ENCODE measurements at places on chromosomes 3 and 15.

- DNase-seq = no peak
Measured at GRCh38 chr15:65580287-65580686, 30.6 kb downstream of the INTS14 start.

- no peak for DNase-seq
Measured at GRCh38 chr3:98772022-98772421, 8.9 kb downstream of the ST3GAL6 start.

DNA sequence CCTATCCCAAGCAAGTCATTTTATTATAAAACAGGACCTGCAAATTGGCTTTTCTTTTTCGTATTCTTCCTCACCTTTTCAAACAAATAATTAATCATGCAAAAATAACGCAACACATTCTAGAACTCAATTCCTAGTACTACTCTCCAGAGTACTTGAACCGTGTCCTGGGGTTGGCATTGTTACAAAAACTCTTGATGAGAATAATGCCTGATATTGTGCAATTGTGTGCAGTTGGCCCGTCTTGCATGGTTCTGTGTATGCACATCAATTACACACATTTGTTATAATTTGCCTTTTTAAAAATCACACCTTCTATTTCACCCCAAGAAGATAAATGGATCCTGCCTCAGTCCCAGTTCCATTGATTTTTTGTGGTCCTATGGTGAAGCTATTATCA, 205.4 kb downstream of the EPHB1 start:
- DNase-seq = no peak

DNA sequence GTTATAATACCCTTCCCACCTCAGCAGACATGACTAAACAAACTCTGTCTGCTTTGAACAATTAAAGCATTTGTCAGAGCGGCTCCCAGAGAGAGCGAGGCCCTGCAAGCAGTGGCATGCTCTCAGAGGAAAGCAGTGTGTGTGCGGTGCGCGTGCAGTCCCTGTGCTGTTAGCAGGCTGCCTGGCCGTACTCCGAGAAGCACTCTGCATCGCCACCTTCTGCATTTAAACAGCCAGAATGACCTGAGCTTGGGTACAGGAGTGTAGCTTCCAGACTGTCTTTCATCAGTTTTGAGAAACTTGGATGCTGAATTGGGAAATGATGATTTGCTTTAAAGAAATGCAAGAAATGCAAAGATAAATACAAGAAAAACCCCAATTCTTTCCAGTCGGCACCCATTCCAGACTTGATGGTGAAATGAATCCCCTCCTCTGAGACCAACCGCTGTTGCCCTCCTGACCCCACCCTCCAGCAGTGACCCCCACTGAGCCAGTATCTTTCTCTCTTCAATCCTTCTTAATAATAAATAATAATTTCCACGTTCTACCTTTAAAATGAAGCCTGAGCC, 113.5 kb downstream of the VGLL4 start:
- DNase-seq = no peak

DNA sequence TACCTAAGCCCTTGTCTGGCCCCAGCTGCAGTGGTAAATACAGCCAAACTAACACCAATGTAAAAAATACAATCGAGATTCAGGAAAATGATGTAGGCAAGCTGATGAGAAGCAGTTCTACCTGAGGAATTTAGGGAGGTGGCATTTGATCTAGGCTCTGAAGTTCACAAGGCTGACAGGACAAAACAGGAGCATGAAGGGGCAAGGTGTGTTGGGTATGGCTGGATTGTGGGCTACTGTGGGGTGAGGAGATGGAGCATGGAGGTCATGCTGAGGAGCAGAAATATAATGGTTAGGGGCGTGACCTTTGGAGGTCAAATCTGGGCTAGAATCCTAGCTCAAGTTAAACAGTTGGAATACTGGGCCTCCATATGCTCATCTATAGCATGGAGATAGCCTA, 6.5 kb downstream of the NDUFB4 start:
- DNase-seq = no peak

GRCh38 chr3:34300621-34301020, 502.2 kb downstream of the PDCD6IP start:
- no peak for DNase-seq

GRCh38 chr3:158742871-158743663, 10.8 kb upstream of the RARRES1 start:
- no peak for DNase-seq

DNA sequence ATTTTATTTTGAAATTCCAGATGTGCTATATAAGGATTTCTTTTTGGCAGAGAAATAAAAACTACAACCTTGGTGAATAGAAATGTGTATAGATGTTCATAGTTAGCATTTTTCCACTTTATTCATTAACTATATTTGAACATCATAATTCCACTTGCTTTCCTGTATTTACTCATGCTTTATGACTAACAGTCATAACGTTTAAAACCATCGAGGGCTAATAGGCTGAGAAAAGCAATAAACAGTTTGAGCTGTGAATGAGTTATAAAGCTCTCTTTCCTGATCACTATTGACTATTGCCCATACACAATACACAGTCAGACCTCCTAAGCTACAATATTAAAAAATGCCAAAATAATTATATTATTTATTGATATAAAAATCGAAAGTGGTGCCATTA, 502.1 kb upstream of the RASGRP1 start:
- no peak for DNase-seq

GRCh38 chr3:64011685-64012084, 11.6 kb downstream of the PSMD6 start:
- no peak for DNase-seq

DNA sequence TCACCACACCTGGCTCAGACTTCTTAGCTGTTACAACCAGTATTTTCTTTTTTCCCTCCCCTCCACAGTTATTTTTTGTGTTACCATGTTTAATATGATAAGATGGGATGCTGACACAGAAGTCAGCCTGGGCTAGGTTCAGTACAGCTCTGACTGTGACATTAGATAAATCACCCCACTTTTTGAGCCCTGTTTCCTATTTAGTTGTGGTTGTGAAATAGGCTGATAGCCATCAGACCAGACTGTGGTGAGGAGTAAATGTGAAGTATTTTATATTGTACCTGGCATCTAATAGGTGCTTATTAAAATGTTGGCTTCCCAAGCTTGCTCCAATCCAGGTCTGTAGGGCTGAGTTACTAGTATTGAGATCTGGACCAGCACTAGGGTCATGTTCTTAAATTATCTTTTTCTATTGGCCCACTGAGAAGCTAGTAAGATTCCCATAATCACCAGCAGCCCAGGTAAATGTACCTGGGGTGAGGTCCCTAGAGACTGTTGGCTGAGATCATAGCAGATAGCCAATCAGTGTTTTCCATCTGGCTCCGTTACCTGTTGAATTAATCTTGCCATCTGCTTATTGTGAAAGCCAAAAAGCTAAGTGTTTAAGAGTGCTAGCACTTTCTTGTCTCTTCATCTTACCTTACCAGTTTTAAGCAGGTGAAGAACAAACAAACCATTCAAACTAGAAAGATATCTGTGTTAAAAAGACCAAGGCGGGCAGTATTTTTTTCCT, 61.0 kb downstream of the CCK start:
- DNase-seq = no peak

DNA sequence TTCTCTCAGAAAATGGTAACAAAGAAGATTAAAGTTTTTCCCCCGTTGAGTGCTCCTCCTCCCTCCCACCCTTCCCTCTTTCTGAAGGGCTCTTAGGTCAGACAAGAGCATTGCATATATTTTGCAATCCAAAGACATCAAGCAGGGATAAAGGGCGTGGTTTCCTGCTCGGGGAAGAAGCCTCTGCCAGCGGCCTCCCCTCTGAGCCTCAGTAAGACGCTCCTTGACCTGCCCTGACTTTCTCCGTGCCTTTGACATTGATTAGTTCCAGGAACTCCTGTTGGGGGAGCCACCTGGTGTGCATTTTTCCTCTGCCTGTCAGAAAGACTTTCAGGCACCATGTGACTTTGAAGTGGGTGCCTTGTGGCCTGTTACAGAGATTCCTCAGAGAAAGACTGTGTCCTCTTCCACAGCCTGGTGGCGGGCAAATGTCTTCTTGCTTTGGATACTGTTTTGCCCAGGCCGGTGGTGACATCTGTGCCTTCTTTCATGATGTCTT, 87.2 kb upstream of the TBL1XR1 start:
- DNase-seq = peak; percentile 34

DNA sequence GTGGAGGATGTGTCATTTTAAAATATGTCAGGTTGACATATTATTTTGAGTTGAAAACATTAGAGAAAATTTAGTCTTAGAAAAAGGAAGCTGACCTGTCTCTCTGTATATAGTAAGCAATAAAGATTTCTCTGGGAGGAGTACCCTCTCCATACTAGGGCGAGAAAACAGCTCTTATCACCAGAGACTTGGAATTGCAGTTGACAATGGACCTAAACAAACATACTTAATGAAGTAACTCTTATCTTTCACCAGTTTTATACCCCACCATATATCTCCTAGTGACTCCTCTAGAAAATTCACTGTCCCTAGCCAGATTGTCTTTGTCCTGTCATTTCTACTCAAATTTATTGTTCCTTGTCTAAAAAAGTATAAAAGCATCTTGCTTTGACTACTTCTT, 7.2 kb upstream of the GATM start:
- DNase-seq = no peak

GRCh38 chr3:147119989-147120388, 286.4 kb downstream of the ZIC4 start:
- no peak for DNase-seq

DNA sequence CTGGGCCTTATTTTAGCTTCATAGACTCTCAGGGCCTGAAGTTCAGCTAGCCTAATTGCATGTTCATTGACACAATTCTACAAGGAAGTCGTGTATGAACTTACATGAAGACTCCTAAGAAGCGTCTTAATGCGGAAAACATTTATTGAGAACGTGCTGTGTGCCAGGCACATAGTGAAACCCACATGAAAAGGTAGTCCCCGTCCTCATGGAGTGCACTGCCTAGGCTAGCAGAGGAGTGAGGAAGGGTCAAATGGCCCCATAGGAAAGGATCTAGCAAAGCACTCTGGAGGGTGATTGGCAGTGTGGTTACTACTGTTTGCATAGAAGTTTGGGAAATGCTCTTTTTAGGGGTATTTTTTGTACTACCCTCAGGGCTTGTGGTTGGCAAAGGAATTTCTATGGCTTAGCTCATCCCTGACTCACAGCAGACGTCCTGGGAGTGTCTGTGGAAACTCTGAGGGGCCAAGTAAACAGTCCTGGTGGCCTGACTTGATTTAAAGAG, 854 bp upstream of the NPTN start:
- no peak for DNase-seq

- DNase-seq = no peak
Measured at GRCh38 chr3:168707900-168708299, 612.2 kb upstream of the GOLIM4 start.

- DNase-seq = no peak
Measured at GRCh38 chr15:63063164-63063756, 20.7 kb downstream of the TPM1 start.

DNA sequence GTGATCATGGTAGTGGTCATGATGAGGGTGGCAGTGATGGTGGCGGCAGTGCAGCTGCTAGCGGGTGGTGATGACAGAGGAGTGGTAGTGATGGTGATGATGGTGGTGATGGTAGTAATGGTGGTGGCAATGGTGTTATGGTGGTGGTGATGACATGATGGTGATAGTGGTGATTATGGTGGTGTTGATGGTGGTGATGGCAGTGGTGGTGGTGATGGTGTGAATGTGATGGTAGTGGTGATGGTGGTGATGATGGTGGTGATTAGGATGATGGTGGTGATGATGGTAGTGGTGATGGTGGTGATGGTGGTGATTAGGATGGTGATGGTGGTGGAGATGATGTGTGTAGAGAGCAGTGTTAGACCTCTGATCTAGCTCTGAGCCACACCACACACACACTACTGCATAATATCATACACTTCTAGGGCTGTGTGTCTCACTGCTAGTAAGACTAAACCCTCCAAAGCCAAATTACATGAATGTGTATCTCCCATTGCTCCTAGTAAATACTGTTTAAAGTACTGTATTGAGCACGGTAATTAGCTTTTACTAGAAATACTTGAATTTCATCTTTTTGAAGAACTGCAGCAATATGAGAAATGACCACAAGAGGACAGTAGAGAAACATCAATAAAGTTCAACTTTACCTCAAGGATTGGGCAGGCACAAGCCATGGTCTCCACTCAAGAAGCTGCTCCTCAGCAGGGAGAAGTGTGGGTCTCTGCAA, 28.8 kb downstream of the TMED3 start:
- DNase-seq = no peak

GRCh38 chr3:28053759-28054158, 187.7 kb upstream of the CMC1 start:
- peak; percentile 38 for DNase-seq

GRCh38 chr3:151918253-151919029, 45.0 kb downstream of the SUCNR1 start:
- DNase-seq = no peak

DNA sequence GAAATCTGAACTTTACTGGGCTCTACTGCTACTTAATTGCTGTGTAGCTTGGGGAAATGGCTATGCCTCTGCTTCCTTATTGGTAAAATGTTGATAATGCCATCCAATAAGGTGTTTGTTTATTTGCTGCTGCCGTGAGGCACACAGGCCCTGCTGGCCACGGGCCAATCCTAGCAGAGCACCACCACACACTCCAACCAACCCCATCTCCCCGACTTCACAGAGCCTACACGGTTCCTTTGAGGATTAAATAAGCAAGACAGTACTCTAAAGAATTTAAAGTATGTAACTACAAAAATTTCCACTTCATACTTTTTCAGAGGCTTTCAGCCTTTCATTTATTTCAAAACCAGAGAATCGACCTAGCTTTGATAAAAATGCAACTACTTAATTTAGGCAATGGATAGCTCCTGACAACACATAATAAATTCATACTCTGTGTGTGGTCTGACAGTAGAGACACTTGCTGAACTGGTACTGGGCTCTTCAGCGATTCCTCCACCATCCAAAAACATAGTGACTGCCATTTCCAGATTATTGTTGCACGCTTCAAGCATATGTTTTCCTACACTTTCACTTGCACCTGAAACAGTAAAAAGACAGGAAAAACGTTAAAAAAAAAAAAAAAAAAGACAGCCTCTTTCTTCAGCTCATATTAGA, 25.3 kb downstream of the UBXN7 start:
- DNase-seq = no peak

GRCh38 chr3:144107923-144108322, 136.3 kb downstream of the DIPK2A start:
- no peak for DNase-seq

GRCh38 chr3:177807150-177807875, 610.0 kb upstream of the TBL1XR1 start:
- DNase-seq = no peak

DNA sequence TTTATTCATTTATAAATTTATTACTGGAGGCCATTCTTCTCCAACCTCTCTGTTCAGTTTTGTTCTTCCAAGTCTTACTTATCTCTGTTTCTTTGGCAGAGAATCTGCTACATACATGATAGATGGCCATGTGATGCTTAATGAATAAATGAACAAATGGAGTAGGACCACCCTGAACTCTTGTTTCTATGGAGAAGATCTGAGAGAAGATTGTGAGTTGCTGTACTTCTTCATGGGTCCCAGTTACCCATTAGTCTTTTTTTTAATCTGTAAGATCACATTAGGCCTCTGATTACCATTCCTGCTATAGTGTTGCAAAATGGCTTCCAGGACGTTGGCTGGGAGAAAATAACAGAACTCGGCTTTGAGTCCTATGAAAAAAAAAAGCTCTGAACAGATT, 191.9 kb upstream of the SYNPR start:
- DNase-seq = no peak

- no peak for DNase-seq
Measured at GRCh38 chr3:45861043-45861719, 19.3 kb upstream of the LZTFL1 start.

- DNase-seq = no peak
Measured at GRCh38 chr3:111143-112069, 85.2 kb upstream of the CHL1 start.

- DNase-seq = no peak
Measured at GRCh38 chr3:170488802-170489201, 70.1 kb downstream of the CLDN11 start.

GRCh38 chr15:59059076-59059597, 45.8 kb upstream of the CCNB2 start:
- DNase-seq = no peak

Measured in stimulated activated CD8-positive, alpha-beta memory T cell treated with anti-CD3 and anti-CD28 coated beads, Interleukin-4, amount 100 ng/mL, for 48 hours (primary cell).